ENCODE measurements at places on chromosomes 12 and 14.

- no peak for DNase-seq
These were observed 149.5 kb upstream of the SLC38A2 start for GRCh38 chr12:46522071-46522470.

DNA sequence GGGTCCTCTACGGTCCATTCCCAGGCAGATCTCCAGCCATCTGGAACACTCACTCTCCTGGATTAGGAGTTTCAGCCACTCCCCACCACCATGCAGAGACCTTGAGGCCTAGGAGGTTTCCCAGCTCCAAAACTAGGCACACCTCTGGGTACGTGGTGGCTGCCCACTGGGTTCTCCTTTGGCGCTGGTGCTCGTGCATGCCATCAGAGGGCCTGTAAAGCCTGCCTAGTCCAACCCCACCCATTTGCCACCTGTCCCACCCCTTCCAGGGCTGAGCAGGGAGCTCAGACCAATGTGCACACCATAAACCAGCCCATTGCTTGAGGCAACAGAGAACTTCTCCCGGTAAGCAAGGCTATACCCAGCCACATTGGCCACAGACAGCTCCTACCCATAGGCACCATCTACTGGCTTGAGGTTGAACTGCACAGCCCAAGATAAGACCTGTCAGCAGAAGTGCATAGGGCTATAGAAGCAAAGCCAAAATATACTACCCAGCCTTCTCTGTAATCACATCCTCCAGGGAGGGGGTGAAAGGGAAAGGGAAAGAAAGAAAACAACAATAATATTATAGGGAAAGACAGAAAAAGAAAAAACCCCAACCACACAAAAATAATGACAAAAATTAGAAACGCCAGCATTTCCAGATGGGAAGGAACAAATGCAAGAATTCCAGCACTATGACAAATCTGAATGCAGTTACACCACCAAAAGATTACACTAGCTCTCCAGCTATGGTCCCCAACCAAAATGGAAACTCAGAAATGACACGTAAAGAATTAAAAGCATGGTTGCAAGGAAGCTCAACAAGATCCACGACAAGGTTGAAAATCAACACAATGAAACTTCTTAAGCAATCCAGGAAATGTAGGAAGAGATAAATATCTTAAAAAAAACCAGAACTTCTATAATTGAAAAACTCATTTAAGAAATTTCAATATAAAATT is 111.9 kb upstream of the CCDC175 start:
- DNase-seq, result no peak

DNA sequence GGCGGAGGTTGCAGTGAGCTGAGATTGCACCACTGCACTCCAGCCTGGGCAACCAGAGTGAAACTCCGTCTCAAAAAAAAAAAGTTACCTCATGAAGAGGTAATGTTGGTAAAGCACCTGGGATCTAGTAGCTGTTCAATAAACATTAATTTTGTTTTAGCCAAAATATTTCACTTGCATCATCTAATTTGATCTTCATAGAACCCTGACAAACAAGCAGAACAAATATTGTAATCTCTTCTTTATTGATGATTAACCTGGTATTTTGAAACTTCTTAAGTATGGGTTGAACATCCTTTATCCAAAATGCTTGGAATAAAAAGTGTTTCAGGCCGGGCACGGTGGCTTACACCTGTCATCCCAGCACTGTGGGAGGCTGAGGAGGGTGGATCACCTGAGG is 149.0 kb upstream of the AMIGO2 start:
- no peak for DNase-seq

- no peak for DNase-seq
These were observed 97.1 kb upstream of the CDKN3 start for GRCh38 chr14:54299410-54300363.

DNA sequence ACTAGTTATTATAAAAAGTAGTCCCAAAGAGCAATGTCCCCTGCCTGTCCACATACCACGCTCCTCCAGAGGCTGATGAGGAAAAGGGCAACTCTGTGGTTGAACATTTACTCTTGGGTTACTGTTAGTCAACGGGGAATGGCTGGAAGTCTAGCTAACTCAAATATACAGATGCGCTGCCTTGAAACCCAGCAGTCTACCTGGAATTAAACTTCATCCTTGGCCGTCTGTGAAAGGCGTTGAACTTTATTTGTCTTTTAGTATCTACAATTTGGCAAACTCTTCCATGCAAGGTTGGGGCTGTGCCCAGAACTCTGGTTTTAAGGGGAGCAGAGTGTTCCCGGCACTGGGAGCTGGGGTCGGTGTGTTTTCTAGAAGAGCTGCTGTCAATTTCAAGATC is 3.9 kb upstream of the MEG3 start:
- DNase-seq, result no peak
